ENCODE measurements at places on chromosomes 11 and 22. TPM values are rescaled to one million over a fixed set of nuclear protein-coding genes. Genes with fewer than 3 reads are reported as not detected.

The VWA5A gene
- 27.7 TPM for total RNA-seq

The ENTHD1 gene
- total RNA-seq: not detected

The GSC2 gene
- total RNA-seq: not detected

The TSPAN32 gene
- 7.0 TPM for total RNA-seq

The MRGPRX1 gene
- total RNA-seq: not detected

The GNAZ gene
- 4.9 TPM for total RNA-seq

The ANO9 gene
- 12.8 TPM for total RNA-seq

The SCN2B gene
- 3.2 TPM for total RNA-seq

The NRXN2 gene
- 33.2 TPM for total RNA-seq

The OR56A1 gene
- 0.12 TPM for total RNA-seq

The OR8U1 gene
- not detected for total RNA-seq

The GPR83 gene
- total RNA-seq: 0.41 TPM

The TBX10 gene
- not detected for total RNA-seq

The ZDHHC8 gene
- total RNA-seq: 20.7 TPM

The C11orf52 gene
- total RNA-seq: 8.2 TPM

The CLTCL1 gene
- total RNA-seq: 19.0 TPM

The KIRREL3 gene
- 6.1 TPM for total RNA-seq

The KLHDC7B gene
- 0.18 TPM for total RNA-seq

The KCNJ1 gene
- total RNA-seq: 120 TPM

The MMP11 gene
- total RNA-seq: 36.6 TPM

The HMOX1 gene
- total RNA-seq: 28.5 TPM

The SPDYC gene
- total RNA-seq: not detected

The SLC22A6 gene
- total RNA-seq: 9.7 TPM

The LARGE1 gene
- 43.6 TPM for total RNA-seq

The DLG2 gene
- total RNA-seq: 21.3 TPM

The FXYD6 gene
- total RNA-seq: 54.7 TPM

The MYEOV gene
- total RNA-seq: 2.0 TPM

The UPK2 gene
- total RNA-seq: 7.9 TPM

The TMEM191C gene
- total RNA-seq: 1.5 TPM

The NEFH gene
- total RNA-seq: 1.6 TPM

The PHLDA2 gene
- 6.2 TPM for total RNA-seq

The OR5B3 gene
- total RNA-seq: not detected

The ANO3 gene
- total RNA-seq: 2.0 TPM

The SCGB1C1 gene
- not detected for total RNA-seq

The SART1 gene
- 60.9 TPM for total RNA-seq

The MOV10L1 gene
- 0.99 TPM for total RNA-seq

The CASP5 gene
- total RNA-seq: not detected

The CLDN5 gene
- 91.8 TPM for total RNA-seq

The HTR3B gene
- total RNA-seq: not detected

The DEUP1 gene
- total RNA-seq: 0.29 TPM

The PTPN5 gene
- total RNA-seq: 0.99 TPM

The ACTN3 gene
- 37.8 TPM for total RNA-seq

The KDM4E gene
- total RNA-seq: not detected

The GRIA4 gene
- 4.8 TPM for total RNA-seq

The APOBEC3H gene
- total RNA-seq: 0.18 TPM

Measured in metanephros (tissue), 2 donors.